ENCODE measurements at places on chromosomes 16 and 17.

- no peak for DNase-seq
Observed at GRCh38 chr16:17258848-17259713, 211.7 kb downstream of the XYLT1 start.

DNA sequence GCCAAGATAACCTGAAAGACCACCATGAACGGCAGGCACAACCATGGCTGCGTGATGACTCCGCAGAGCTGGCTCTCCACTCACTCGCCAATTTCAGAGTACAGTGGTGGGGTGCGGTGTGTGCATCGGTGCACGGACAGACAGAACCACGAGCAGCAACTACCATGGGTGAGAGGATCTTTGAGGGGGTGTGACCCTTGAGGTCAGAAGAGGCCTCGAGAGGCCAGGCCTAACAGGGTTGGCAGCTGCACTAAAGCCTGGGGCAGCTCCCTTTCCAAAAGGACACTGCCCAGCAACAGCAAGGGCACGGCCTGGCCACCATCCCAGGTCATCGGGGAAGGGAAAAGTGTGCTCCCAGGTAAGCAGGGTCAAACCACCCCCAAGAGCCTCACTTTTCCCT lies 1.9 kb upstream of the ECI1 start:
- no peak for DNase-seq

DNA sequence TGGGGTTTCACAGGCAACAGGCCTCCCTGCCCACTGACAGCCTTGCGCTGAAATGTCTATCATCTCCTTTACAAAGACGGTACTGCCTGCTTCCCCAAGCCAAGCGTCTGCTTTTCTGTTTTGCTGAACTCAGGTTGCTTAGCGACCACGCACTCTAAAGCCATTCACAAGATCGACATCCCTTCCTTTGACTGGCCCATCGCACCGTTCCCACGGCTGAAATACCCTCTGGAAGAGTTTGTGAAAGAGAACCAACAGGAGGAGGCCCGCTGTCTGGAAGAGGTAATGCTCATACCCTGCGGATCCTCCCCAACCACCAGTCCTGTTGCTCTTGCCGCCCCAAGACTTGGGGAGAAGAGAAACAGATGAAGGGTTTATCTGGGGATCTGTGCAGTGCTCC lies 28.7 kb downstream of the TMEM186 start:
- DNase-seq: no peak

GRCh38 chr16:1407753-1408152 lies 6.8 kb downstream of the UNKL start:
- DNase-seq: no peak

- no peak for DNase-seq
Observed at GRCh38 chr16:29696881-29697331, 17.9 kb downstream of the QPRT start.

DNA sequence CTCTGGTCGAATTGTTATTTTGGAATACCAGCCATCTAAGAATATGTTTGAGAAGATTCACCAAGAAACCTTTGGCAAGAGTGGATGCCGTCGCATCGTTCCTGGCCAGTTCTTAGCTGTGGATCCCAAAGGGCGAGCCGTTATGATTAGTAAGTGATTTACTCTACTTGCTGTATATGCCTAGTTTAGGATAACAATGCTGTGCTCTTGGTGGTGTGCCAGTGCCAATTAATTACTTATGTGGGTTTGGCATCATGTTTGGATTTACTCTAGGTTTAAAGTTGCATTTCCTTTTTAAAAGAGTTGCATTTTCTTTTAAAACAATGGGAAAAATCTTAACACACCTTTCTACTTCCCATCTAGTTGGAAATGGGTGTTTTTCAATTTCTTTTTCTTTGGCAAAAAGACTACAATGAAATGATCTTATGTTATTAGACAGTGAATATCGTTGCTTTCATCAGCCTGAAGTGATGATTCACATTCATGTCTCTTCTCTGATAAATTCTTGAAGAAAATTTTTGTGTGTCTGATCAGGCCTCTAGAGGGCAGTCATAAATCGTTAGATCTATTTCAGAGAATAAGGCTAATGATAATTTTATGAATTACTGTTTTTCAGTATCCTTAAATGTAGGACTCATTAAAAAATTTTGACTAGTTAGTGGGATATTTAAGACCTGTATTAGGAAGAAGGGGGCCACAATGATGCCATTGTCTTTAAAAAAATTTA lies 5.6 kb downstream of the SF3B3 start:
- DNase-seq: no peak

DNA sequence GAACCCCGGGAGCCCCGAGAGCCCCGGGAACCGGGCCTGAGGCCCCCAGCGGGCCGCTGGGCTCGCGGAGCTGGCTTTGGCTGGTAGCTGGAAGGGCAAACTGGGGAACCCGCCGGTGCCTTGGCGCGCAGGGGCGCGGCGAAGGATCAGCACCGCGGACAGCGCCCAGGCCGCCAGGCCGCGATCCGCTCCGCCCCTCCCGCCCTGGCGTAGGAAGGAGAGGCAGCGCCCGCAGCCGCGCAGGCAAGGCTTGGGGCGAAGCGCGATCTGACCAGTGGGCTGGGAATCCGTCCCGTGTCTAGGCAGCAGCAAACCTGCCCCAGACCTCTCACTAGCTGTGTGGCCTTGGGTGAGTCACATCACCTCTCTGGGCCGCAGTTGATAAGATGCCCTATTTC lies 331 bp upstream of the CCDC92B start:
- DNase-seq: no peak

- no peak for DNase-seq
Observed at GRCh38 chr16:35398180-35398579, 1938.8 kb downstream of the TP53TG3F start.

GRCh38 chr17:67528751-67529436 lies 151.8 kb downstream of the PITPNC1 start:
- DNase-seq: no peak

DNA sequence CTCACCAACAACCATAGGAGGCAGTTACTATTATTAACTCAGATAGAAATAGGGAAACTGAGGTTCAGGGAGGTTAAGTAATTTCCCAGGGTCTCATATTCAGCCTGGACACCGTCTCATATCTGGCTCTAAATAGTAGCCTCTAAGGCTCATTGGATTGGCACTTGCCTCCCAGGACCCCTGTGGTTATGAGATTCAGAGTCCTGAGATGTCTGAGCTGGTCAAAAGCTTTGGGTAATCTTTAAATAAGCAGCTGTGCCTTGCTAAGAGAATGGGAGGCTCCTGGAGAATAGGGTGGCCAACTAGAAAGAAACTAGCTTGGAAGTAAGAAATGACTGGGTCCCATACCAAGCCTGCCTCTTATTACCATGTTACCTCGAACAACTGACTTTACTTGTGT lies 50.3 kb upstream of the CRHR1 start:
- DNase-seq: no peak

DNA sequence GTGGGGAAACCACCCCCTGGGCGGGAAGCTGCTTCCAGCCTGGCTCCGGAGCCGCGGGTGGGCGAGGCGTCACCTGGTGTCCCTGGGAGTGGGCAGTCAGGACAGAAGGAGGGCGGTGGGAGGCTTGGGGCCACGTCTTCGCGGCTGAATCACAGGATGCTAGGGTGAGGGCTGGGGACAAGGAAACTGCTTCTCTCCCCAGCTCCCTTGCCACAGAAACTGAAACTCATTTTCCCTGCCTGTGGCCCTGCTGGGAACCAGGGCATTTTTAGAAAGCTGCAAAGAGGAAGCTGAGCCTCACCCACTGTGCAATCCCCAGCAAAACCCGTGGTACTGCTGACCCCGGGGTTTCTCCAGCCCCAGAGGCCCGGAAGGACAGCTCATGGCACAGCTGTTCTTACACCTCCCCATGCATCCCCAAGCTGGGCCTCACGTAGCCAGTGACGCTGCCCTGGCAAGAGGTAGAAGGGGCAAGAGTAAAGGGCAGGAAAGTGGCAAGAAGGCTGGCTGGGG lies 8.2 kb downstream of the RHBDF2 start:
- no peak for DNase-seq

DNA sequence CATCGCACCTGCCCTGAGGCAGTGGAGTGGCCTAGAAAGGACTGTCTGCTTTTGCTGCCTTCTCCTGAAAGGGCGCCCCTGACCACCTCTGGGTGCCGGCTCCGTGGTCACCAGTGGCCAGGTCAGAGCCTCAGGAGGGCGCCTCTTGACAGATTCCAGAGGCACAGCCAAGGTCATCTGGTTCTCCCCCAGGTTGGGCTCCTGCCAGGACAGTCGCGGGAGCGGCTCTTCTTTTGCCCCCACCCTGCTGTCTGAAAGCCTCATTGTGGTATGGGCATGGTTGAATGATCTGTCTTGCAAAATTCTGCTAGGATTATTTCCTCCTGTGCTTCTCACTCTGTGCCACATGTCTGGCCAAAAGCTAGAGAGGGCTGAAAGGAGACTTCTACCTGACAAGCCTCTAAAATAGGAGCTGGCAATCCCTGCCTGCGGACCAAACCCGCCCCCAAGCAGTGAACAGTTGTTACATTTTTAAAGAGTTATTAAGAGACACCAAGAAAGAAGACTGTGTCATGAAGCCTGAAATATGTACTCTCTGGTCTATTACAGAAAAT lies 82.8 kb downstream of the SNX29 start:
- DNase-seq: no peak

- DNase-seq: no peak
Observed at GRCh38 chr17:31415004-31415454, 23.6 kb downstream of the RAB11FIP4 start.

DNA sequence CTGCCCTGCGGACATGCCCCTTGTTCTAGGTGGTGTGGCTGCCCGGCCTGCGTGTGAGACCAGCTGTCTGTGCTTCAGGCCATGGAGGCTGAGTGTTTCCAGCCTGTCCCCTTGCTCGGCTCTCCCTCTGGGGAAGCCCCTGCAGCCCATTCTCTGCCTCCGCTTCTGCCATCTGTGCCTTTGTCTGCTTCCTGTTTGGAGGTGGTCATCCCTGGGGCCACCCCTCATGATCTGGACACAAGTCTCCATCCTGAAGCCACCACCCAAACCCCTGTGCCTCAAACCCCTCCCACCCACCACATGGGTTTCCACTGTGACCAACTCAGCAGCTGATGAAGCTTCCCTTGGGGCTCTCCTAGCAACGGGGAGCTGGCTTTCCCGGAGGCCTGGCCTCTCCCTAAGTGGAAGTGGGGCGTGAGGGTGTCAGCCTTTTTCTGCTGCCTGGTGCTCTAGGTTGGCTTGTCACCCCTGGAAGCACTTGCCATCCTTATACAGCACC lies 184.9 kb downstream of the SEC14L1 start:
- no peak for DNase-seq

GRCh38 chr16:58831386-58831785 lies 97.3 kb upstream of the GOT2 start:
- no peak for DNase-seq

GRCh38 chr16:66878067-66878466 lies 2.2 kb upstream of the PDP2 start:
- no peak for DNase-seq

- DNase-seq: no peak
Observed at GRCh38 chr16:51636920-51637769, 486.1 kb upstream of the SALL1 start.

DNA sequence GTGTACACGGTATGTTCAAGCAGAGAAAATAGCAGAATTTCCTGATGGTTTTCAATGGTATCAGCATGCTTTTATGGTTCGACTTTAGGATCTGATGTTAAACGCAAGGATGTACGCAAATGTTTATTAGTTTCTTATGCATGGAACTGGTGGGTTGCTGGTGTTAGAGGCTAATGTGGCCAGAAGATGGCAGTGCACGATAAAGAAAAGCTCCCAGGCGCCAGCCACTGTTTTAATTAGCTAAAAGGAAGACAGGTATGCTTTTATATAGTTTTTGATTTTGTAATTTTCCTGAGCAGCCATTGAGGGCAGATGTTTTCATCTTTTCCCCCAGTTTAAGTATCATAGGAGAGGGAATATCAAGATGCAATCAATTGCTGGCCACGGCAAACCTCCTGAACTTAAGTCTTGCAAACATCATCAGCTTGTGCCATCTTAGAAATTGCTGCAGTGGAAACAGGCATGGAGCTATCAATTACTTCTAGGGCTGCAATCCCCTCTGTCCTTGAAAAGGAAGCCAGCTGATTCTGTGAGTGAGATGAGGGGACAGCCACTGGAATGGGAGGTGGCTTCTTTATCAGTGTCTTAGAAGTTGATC lies 648.5 kb upstream of the RBFOX1 start:
- no peak for DNase-seq

DNA sequence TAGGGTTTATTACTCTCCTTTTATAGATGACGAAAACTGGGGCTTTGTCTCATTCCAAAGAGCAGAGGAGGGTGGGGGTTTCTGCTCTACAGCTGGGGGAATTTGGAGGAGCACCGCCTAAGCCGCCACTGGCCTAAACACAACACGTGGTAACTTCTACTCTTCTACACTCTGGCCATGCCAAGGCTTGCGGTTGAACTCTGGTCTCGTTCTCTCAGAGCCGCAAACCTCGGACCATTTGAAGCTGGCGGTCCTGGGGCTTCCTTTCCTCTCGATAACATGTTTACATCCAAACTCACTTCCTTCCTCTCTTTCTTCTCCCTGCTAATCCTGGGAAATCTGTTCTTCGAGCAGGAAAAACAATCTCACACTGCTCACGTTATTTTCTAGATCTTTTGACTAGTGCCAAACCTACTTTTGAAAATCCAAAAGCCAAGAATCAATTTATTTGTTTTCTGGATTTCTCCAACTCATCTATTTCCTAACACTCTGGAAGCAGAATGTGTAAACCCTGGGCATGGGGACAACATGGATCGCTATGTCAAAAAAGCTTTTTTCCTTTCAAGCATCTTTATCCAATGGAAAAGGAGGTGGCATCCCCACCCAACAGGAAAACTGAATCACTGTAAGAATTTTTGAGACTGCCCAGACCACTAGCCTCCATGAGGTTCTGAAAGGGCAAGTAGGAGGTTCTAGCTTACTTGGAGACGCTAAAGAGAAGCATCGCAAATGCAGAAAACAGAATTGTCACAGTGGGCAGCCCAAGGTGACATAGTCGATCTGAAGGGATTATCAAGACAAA lies 13.6 kb upstream of the EEF2K start:
- no peak for DNase-seq

- no peak for DNase-seq
Observed at GRCh38 chr16:71467810-71468209, 5.8 kb upstream of the ZNF23 start.

- DNase-seq: no peak
Observed at GRCh38 chr16:60905811-60906210, 1130.4 kb downstream of the CDH8 start.

DNA sequence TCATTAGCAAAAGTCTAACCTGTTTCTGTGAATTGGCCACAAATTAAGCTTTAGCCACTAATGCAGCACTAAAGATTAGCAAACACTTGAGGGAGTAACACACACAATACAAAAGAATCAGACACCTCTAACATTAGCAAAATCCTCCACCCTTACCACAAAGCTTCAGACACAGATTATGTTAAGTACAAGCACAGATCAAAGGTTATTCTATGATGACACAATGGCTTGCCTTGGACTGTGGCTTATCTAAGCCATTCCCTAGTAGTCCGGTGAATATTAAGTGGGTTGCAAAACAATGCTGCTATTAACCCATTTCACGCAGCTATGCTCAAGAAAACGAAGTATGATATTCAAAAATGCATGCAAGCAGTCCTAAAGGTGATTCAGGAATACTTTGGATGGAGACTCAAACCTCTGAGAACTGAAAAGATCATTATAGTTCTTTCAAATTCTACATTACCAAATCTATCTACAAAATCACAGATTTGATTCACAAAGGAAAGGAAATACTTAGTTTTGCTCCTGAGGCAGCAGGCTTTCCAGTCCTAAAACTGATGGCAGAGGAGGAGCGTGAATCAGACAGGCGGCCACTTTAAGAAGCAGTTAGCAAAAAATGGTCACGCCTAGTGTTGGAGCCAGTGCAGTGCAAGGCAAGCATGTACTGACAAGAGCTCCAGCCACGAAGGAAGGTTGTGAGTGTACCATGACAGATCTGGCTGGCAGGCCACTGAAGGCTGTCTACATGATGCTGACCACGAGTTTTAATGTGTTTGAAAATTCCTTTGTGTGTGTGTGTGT lies 67.2 kb downstream of the PARN start:
- DNase-seq: no peak

- DNase-seq: no peak
Observed at GRCh38 chr16:67805718-67806427, 487 bp downstream of the RANBP10 start.

Measured in NCI-H1436 treated with DMSO at 0.1 percent for 48 hours (cell line).